ENCODE measurements at places on chromosomes 5 and 9. TPM values are rescaled to one million over a fixed set of nuclear protein-coding genes. Genes with fewer than 3 reads are reported as not detected.

DNA sequence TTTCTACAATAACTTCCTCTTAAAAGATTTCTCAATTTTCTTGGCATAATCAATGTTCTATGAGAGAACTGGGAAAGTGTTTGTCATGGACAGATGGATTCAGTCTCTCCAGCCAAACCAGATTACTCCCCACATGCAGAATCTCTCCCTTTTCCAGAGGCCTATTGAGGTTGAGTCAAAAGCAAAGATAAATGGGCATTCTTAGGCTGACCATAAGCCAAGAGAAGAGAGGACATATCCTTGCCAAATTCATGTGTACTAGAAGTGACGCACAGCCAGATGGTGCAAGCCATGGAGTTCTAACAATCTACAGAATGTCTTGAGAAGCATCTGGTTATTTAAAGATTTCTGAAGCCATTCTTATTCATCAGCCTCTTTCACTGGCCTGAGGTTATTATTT lies 2115.0 kb downstream of the MAT2B start:
- no peak for DNase-seq

GRCh38 chr9:99253772-99254431 lies 31.8 kb downstream of the SEC61B start:
- no peak for DNase-seq

GRCh38 chr9:95213117-95213516 lies 104.4 kb downstream of the FANCC start:
- no peak for DNase-seq

GRCh38 chr5:8861764-8862163 lies 684.1 kb downstream of the SEMA5A start:
- no peak for DNase-seq

The TMC1 gene
- 0.27 TPM for total RNA-seq
